Prostate gland (tissue), 2 donors: ENCODE measurements at places on chromosomes 11 and 22.

DNA sequence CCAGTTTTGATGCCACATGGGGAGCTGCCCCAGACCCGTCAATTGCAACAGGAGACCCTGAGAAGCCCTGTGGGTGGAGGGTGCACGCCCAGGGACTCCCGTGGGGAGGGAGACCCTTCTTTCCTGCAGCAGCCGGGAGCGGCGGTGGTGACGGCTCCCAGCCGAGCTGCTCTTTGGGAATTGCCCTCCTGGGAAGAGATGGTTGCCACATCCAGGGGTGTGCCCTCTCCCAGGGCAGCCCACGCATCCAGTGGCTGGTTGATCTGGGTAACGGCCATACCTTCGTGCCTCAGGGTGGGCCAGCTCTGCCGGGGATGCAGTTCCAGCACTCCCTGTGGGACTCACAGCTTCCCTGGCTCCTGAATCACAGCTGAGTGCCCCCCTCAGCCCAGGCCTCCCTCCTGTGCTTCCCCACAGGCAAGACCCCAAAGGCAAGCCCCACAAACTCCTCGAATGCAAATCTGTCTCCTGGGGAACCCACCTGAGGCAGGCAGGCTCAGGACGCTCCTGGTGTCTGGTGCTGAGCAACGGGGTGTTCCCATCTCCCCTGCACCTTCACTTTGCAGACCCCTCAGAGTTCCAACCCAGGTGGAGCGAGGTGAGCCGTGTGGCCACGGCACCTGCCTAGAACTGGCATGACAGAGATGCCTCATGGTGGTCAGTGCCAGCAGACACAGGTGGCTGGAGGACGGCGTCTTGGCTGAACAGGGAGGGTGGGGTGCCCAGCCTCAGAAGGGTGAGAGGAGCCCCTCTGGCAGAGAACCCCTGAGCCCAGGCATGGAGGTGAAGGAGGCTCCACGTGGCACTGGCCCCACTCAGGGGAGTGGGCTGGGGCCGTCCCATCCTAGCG lies 1027.4 kb downstream of the BRD1 start:
- no peak for DNase-seq

DNA sequence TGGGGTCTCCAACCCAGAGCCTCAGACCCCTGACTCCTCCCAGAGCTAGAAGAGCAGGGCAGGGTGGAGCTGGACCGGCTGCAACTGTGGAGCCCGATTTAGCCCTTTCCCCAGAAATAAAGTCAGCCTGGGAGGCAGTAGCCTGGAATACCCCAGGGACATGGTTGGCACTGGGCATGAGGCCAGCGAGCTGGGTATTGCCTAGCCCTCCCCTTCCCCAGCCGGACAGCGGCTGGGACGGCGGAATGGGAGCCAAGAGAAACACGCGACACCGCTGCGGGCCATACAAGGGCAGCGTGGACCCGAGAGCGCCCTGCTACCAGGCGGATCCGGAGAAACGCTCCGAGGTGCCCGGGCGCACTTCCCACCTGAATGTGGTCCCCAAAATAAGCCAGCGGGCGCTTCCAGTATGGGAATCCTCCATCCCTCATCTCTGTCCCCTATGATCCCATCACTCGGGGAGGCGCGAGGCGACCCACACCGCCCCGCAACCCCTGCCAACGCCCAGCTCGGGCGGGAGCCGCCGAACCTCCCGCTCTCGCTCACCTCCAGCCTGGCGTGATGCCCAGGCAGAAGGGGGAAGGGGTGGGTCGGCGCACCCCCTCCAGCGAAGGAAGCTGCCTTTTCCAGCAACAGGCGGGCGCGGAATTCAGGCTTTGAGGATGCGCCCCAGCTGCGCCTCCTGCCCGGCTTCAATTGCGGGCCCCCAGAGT lies 758 bp downstream of the MCAM start:
- DNase-seq, result no peak

GRCh38 chr11:122232985-122233384 lies 117.0 kb upstream of the BLID start:
- no peak for DNase-seq

DNA sequence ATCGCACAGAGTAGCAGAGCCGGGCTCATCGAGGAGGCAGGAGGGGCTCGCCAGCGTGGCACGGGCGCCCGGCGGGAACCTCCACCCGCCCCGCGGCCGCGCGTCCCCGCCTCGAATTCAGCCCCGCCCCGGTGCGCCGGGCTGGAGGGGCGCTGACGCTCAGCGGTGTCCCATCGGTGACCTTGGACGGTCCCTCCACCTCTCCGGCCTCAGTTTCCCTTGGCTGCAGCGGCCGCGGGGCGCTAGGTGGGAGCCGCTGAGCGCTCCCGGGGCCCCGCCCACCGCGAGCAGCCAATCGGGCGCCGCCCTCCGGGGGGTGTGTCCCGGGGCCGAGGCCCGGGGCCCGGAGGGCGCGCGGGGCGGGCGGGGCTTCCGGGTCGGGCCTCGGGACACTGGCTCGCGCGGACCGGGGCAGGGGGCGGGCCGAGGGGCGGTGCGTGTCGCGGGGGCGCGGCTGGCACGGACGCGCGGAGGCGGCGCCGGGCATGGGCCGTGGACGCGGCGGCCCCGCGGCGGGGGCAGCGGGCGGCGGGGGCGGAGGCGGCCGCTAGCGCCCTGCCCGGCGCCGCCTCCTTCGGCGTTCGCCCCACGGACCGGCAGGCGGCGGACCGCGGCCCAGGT lies at the start of gene PPARA:
Gene PPARA, plus strand, starts transcription at position 493 of the 621 bp plus-strand sequence. CDS start 47,858 bp downstream, outside the sequence.
- DNase-seq, result peak; percentile 91

- no peak for DNase-seq
These were observed 28.1 kb upstream of the KLHL35 start for GRCh38 chr11:75461151-75461550.

GRCh38 chr11:45724153-45724552 lies 58.7 kb upstream of the CHST1 start:
- no peak for DNase-seq

GRCh38 chr22:24424001-24424900 lies 3.1 kb upstream of the ADORA2A start:
- DNase-seq, result no peak

GRCh38 chr11:128931066-128931465 lies 11.6 kb downstream of the TP53AIP1 start:
- no peak for DNase-seq

DNA sequence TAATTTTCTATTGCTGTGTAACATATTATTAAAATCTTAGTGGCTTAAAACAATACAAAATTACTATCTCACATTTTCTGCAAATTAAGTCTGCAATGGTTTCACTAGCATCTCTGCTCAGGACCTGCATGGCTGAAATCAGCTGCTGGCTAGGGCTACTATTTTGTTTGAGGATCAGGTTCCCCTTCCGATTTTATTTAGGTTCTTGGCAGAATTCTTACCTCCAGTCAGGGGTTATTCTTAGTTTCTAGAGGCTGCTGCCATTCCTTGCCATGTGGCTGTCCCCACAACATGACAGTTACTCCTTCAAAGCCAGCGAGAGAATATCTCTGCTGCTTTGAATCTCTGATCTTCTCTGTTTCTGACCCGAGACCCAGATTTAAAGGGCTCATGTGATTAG lies 424.5 kb upstream of the ANO5 start:
- DNase-seq, result no peak
